NCI-H226 (cell line): ENCODE measurements at places on chromosomes 2 and 18.

DNA sequence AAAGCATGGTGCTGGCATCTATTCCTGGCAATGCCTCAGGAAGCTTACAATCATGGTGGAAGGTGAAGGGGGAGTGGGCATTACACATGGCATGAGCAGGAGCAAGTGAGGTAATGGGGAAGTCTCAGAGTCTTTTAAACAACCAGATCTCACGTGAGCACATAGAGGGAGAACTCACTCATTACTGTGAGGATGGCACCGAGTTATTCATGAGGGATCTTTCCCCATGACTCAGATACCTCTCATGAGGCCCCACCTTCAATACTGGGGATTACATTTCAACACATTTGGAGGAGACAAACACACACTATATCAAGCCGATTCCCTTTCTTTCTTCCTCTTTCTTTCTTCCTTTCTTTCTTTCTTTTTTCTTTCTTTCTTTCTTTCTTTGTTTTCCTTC, 47.9 kb upstream of the FANCL start:
- DNase-seq = peak; percentile 58

- DNase-seq = peak; percentile 62
Measured at GRCh38 chr18:22210311-22210754, 40.9 kb downstream of the GATA6 start.

- DNase-seq = no peak
Measured at GRCh38 chr2:231709636-231709980, 1.3 kb downstream of the PTMA start.

GRCh38 chr2:10820978-10821695, 8.6 kb upstream of the PDIA6 start:
- DNase-seq = no peak

DNA sequence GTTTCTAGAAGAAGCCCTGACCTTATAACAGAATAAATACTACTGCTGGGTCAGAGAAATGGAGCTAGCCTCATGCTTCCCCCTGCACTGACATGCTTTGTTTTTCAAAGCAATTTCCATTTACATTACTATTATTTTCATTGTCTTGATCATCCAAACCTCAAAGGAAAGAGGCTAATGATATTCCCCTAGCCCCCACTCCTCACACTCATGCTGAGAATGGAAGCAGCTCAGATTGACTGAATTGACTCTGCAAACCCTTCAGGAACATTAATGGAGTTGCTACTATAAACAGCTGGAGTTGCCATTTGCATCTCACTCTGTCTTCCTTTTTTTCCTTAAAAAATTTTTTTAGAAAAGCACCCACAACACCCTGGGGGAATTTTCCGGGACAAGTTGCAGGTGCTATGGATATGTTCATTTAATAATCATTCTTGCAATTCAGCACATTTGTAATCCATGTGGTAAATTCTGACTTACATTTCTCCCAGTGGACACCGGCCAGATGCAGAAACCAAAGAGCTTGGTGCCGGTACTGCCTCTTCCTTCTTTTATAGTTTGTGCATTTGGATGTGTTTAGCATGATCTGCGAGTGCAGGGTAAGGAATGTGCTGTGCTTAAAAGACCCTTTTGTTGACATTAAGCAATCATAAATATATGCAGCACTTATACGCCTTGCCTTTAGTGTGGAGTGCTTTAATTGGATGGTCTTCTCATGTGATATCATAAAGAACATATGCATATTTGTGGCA, 103.3 kb upstream of the OSR1 start:
- DNase-seq = no peak
